ENCODE measurements at places on chromosomes 11 and 22.

DNA sequence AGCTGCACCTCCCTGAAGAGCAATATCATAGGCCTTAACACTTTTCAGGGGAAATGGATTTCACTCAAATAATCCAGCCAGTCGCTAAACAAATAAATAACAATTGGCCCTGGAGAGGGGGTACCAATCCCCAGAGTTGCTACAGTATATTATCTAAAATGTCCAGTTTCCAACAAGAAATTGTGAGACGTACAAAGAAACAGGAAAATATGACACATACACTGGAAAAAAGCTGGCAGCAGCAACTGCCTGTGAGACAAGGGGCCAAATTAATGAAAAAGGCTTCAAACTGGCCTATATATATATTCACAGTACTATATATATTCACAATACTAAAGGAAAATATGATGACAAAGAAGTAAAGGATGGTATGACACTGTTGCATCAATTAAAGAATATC is 4.0 kb downstream of the NF2 start:
- no peak for DNase-seq

DNA sequence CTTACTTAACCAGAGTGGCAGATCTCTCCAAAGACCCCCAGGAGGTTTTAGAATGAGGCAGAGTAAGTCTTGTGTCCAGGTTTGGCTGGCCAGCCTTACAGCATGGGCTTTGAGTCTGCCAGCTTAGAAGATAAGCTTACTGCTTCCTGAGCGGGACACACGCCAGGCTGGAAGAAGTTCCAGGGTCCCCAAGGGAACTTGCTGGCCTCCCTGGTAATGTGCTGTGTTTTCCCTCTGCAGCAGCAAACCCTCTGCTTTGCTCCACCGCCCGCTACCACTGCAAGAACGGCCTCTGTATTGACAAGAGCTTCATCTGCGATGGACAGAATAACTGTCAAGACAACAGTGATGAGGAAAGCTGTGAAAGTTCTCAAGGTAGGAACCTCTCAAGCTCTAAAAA is 154.2 kb downstream of the LDLRAD3 start:
- peak; percentile 64 for DNase-seq

GRCh38 chr11:33553486-33553885 is 147.1 kb downstream of the C11orf91 start:
- no peak for DNase-seq

DNA sequence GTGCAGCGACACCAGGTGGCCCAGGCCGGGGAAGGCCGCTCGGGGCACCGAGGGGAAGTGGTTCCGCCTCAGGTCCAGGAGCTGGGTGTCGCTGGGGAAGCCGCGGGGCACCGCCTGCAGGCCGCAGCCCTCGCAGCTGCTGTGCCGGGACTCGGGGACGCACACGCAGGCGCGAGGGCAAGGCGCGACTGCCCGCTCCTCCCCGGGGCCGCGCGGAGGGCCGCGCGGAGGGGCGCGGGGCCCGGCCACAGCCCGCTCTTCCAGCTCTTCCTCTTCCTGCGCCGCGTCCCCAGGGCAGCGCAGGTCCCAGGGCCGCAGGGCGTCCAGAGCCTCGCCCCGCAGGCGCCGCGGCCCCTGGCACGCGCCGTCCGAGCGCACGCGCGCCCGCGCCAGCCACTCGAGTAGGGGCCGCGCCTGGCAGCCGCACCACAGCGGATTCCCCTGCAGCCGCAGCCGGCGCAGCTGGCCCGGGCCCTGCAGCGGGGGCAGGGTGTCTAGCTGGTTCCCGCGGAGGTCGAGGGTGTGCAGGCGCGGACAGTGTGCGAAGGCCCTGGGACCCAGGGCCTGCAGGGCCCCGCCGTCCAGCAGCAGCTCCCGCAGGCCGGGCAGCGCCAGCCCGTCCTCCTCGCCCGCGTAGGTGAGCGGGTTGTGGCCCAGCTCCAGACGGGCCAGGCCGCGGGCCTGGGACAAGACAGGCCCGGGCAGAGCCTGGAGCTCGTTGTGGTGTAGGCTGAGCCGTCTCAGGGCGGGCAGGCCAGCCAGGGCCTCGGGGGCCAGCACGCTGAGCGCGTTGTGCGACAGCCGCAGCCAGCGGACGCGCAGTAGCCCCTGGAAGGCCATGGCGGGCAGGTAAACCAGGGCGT is 2.8 kb downstream of the CHADL start:
- peak; percentile 74 for DNase-seq

GRCh38 chr11:68160100-68160695 is 39.0 kb upstream of the CHKA start:
- DNase-seq, result no peak

DNA sequence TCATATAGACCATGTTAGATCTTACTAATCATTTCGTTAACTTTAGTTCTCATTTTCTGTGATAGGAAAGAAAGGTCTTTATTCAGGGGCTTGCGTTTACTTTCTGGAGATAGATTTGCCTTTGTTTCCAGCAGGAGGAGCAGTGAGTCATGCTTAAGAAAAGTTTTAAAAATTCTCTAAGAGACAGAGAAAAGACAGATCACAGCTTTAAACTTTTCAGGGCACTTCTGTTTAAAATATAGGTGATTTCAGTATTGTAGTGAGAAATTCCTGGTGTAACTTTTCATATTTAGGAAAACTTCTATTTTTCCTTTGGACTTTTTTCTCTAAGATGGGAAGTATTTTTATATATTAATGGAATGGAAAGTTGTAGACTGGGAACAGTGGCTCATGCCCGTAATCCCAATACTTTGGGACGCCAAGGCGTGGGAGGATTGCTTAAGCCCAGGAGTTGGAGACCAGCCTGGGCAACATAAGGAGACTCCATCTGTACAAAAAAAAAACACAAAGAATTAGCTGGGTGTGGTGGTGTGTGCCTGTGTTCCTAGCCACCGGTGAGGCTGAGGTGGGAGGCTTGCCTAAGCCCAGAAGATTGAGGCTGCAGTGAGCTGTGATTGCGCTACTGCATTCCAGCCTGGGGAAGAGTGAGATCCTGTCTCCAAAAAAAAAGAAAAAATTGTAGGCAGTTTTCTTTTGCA is 60.3 kb downstream of the ATXN10 start:
- no peak for DNase-seq

DNA sequence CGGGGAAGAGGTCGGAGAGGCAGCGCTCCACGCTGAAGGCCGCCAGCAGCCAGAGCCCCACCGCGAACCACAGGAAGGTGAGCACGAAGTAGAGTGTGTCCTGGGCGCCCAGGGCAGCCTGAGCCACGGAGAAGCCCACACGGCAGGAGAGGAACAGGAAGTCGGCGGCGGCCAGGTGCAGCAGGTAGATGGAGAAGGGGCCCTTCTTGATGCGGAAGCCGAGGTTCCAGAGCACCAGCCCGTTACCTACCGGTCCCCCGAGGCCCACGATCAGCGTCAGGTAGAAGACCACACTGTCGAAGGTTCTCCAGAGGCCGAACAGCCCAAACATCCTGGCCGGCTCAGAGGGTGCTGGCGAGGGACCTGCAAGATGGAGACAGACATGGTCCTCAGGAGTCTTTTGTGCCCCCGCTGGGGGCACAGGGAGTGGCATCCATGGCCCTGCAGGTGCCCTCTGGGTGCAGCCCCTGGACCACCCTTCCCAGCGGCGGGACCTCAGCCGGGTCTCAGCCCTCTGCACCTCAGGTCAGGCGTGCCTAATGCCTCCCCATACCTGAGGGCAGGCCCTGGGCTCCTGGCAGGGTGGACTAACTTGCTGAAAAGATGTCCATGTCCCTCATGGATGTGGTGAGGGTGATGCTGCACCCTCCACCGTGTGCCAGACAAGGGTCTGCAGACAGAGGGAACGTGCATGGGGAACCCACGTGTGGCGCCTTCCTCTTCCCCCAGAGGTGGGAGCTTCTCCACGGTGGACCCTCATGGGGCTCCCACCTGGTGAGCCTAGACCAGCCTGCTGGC is at the start of gene MRGPRG:
TSS of gene MRGPRG (minus strand) at position 331 of the 798 bp plus-strand sequence. CDS start at position 331, 0 bp downstream.
- DNase-seq, result no peak

Measured in left cardiac atrium (tissue), 4 donors.